Stimulated activated CD4-positive, alpha-beta T cell treated with anti-CD3 and anti-CD28 coated beads, Interleukin-4, amount 100 ng/mL, for 48 hours (primary cell): ENCODE measurements at places on chromosomes 5 and 9.

- no peak for DNase-seq
Measured at GRCh38 chr9:96113032-96113431, 188.9 kb downstream of the HSD17B3 start.

DNA sequence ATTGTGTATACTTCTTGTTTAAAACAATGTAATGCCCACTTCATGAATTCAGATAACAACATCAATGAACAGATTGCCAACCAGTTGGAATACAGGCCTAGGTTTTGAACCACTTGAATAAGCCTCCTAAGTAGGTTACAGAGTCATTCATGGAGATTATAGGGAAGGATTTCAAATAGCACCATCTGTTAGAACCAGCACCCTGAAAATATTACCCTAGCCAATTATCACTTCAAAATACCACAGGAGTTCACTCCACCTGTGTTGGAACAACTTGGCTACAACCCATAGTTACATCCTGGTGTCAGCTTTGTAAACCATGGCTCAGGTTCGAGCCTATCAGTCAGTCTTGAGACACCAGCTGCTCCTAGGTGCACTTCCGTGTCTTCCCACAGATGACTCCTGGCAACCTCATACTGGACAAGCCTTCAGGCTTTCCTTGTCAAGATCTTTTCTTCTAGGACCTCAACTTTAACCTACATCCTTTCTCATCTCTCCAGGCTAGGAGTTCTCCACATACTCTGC is 350.0 kb downstream of the DEPDC1B start:
- DNase-seq = no peak

DNA sequence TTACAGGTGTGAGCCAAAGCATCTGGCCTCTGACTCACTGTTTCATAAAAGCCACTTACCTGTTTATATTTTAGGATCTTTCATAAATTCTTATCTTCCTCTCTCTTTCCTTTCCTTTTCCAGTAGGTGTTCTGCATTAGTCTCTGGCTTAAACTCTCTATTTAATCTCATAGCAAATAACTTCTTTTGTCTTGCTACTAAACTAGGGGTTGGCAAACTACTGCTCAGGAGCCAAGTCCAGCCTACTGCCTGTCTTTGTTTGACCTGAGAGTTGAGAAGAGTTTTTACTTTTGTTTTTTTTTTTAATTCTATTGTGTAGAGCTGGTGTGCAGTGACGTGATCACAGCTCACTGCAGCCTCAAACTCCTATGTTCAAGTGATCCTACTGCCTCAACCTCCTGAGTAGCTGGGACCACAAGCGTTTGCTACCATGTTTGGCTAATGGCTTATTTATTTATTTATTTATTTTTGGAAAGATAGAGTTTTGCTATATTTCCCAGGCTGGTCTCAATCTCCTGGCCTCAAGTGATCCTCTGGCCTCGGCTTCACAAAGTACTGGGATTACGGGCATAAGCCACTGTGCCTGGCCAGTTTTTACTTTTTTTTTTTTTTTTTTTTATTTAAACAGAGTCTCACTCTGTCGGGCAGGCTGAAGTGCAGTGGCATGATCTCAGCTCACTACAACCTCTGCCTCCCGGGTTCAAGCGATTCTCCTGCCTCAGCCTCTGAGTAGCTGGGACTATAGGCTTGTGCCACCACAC is 5.4 kb upstream of the NDFIP1 start:
- DNase-seq = no peak

- DNase-seq = no peak
Measured at GRCh38 chr9:126650404-126651341, 36.9 kb downstream of the LMX1B start.

GRCh38 chr5:165495829-165496380 is 1990.5 kb downstream of the MAT2B start:
- DNase-seq = no peak

DNA sequence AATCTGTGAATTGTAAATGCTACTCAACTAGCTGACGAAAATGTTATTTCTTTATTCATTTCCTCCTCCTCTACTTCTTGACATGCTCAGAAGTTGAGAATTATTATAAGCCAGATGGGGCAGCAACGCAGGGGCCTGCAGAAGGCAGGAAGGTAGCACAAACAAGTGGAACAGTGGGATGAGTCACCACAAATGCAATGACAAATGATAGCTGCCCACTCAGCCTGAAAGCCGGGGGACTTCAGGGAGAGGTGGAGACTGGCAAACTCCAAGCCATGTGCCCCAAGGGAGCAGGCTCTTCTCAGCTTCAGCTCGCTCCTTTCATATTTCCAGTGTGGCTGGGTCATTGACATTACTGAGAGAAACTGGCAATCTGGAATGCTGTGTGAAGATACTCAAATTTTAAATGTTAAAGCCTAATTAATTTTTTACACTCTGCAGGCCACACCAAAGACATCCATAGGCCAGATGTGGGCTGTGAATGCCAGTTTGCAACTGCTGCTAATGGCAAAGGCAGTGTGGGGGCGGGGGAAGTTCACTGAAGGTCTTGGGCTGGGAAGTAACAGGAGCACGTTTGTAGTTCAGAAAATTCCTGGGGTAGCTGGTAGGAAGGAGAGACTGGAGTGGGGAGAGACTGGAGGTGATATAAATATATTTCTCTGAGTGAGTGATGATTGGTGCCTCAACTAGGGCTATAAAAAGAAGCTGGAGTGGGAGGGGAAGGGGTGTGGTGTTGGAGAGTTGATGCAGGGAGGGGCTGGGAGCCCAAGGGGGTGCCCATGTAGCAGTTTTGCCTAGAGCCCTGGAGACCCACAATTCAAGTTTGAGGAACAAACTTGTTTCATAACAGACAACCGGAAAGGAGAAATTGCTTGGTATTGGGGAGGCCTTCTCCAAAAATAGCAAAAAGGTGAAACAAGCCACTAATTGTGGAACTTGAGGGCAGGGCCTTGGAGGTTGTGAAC is 20.8 kb upstream of the ADRB2 start:
- peak; percentile 25 for DNase-seq

DNA sequence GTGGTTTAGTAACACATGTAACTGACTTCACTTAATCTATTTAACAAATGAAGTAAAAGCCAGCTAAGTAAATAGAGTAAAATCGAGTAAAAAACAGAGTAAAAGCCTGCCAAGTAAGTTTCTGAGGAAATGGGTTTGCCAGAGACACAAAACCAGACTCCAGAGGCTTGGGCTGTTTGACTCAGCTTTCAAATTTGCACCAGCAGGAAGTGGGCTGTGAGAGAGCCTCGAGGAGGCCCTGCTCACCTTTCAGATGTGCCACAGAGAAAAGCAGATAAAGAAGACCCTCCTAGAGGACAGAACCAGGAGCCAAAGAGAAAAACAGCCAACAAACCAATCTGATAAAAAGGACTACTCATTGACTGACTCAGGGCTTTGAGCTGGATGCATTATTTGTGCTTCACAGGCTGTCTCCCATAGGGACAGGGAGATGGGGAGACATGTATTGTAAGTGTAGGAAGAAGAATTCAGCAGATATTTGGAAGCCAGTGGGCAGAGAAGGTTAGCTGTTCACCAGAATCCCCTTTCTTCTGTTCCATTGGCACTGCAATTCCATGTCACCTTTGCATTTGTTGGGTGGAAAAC is 14.4 kb upstream of the AMACR start:
- no peak for DNase-seq

DNA sequence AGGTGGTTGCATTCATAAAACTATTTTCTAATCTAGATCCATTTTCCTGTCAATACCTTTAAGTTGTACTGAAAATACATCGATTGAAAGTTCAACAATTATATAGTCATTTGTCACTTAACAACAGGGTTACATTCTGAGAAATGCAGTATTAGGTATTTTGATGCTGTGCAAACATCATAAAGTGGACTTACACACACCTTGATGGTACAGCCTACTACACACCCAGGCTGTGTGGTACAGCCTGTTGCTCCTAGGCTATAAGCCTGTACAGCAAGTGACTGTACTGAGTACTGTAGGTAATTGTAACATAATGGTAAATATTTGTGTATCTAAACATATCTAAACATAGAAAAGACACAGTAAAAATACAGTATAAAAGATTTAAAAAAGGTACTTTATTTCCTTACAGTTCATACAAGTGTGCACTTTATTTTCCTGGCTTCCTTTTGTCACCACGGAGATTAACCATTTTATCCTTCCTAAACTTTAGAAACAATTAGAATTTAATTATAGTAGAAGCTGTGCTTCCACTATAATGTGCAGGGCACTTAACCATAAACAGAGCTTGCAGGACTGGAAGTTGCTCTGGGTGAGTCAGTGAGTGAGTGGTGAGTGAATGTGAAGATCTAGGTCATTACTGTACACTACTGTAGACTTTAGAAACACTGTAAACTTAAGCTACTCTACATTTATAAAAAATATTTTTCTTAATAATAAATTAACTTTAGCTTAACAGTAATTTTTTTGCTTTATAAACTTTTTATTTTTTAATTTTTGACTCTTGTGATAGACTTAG is 42.9 kb upstream of the MEF2C start:
- DNase-seq = no peak

- no peak for DNase-seq
Measured at GRCh38 chr9:103188781-103189350, 193.7 kb downstream of the CYLC2 start.

DNA sequence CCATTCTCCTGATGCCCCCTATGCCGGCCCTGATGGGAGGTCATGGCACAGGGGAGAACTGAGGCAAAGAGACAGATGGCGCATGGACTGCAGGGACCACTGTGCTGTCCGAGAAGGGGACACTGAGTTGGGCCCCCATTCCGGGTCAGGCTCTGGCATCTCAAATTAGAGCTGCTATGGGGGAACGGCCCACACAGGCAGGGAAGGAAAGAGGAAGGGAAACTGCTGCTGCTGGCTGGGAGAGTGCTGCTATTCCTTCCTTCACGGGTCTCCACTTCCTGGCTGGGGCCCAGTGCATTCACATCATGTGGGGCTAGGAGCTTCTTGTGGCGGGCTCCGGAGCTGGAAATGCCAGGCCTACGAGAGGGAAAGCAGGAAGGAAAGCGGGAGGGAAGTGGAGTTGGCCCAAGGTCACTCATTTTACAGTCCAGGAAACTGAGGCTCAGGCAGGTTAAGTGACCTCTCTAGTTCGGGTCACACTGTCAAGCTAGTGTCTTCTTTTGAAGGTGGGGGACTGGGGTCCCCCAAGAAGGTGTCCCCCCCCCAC is 1.3 kb upstream of the CARD19 start:
- no peak for DNase-seq
